WTC11 (cell line): ENCODE measurements at places on chromosomes 1 and 21. TPM values are rescaled to one million over a fixed set of nuclear protein-coding genes. Genes with fewer than 3 reads are reported as not detected.

CHIA gene
- total RNA-seq, result not detected in 3 replicates

VANGL2 gene
- total RNA-seq, result 68.0 to 69.7 TPM (median 68.6 TPM) in 3 replicates

LAMC2 gene
- total RNA-seq, result 6.5 to 7.9 TPM (median 6.5 TPM) in 3 replicates

DNA sequence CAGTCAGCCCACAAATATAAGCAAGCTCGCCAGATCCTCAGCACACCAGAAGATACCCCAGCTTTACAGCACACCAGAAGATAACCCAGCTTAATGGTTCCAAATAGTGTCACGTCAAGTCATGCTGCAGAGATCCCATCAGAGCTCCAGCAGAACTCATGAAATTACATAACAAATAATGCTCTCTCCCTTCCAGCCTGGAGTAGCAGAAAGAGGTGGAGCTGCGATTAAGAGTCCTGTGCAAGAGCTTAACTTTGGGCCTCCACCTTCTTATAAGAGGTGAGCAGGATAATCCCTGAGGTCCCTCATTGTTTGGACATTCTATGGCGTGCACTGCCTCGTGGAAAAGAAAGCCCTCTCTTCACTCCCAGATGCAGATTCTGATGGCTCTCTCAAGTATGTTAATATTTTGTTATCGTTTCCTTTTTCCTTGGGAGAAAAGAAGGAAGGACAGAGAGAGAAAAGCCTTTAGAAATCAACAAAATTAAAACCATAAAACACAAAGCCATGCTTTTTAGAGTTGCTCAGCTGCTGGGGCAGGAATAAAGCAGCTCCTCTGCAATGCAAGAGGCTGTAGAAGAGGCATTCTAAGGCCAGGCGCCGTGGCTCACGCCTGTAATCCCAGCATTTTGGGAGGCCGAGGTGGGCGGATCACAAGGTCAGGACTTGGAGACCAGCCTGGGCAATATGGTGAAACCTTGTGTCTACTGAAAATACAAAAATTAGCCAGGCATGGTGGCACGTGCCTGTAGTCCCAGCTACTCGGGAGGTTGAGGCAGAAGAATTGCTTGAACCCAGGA is 59.1 kb downstream of the GLUL start:
- DNase-seq, result no peak
- H3K27me3 ChIP-seq, result 0 out of 2 replicates have a peak, but pooled peaks cover 2% of the 10 kb centered on the region
- no peak overlapping the region for H3K27ac ChIP-seq
- no peaks in the 10 kb centered on the region for H3K36me3 ChIP-seq
- peaks cover 23% of the 10 kb centered on the region for H3K4me1 ChIP-seq

DNA sequence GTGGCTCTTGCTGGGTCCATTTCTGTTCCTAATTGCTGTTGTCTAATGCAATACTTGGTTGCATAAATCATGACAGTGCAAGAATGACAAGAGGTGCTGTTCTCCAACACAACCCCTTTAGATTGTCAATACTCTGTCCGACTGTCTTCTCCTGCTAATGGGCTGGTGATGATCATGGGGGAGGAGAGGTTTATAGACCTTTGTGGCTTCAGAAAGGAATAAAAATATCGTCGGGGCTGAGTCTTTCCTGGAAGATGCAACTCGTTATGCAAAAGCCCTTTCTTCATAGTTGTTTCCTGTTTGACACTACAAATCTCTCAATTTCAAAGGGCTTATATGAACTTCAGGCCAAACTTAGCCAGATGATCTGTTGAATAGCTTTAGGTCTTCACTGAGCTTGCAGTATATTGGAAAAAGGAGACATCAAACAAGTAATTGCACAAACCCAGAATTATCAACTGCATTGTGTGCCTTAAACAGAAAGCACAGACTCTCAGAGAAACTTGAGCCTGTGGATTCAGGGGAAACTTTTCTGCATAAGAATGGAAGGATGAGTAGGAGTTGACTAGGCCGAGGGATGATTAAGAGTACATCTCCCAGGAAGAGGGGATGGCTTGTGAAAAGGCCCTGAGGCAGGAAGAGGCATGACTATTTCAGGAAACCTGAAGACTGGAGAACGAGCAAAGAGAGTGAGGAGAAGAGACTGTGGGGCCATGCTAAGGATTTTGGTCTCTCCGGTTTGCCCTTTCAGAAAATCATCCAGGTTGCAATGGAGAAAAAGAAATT is 107.6 kb downstream of the TSEN15 start:
- no peaks in the 10 kb centered on the region for H3K36me3 ChIP-seq
- H3K27ac ChIP-seq, result no peak overlapping the region
- no peak overlapping the region for H3K4me3 ChIP-seq
- H3K4me1 ChIP-seq, result peaks cover 17% of the 10 kb centered on the region

DNA sequence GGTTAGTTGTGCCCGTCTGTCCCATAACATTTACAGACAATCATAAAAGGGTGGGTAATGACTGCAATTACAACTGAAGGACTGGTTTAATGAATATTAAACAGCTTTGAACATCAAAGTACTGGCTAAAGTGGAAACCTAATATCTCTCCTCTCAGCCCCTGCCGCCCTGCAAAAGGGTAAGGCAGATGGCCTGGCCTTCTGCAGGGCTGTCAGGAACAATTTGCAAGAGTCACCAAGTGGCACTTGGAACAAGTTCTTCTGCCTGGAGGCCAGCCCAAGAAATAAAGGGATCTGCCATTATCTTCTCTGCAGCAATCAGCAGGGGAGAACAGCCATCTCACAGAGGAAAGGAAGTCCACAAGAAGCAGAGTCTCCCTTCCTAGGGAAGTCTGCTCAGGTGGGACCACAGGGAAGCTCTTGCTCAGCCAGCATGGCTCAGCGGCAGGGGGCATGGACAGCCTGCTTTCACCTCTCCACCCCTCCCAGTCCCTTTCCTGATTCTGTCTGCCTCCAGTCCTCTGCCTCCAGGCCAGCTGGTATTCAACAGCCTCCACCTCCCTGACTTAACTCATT is 96.1 kb downstream of the TRABD2B start:
- no peaks in the 10 kb centered on the region for H3K36me3 ChIP-seq
- H3K27me3 ChIP-seq, result peaks cover 38% of the 10 kb centered on the region
- no peak overlapping the region for H3K27ac ChIP-seq
- no peak for DNase-seq

DNA sequence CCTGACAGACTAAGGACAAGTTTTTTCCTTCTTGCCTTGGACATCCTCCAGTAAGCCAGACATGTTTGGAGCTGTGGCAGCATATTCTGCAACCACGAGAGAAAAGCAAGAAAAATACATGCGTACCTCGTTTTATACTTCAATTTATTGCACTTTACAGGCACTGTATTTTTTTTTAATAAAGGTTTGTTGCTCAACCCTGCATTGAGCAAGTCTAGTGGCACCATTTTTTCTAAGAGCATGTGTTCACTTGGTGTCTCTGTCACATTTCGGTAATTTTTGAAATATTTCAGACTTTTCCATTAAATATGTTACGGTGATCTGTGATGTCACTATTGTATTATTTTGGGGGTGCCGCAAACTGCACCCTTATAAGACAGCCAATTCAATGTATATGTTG is 2.1 kb upstream of the SSX2IP start:
- DNase-seq, result no peak
- no peaks in the 10 kb centered on the region for H3K27me3 ChIP-seq
- peaks cover 4% of the 10 kb centered on the region; the same call in 1 of the 2 replicates for H3K36me3 ChIP-seq
- no peak overlapping the region for H3K27ac ChIP-seq
- H3K4me1 ChIP-seq, result peaks cover 35% of the 10 kb centered on the region

DNA sequence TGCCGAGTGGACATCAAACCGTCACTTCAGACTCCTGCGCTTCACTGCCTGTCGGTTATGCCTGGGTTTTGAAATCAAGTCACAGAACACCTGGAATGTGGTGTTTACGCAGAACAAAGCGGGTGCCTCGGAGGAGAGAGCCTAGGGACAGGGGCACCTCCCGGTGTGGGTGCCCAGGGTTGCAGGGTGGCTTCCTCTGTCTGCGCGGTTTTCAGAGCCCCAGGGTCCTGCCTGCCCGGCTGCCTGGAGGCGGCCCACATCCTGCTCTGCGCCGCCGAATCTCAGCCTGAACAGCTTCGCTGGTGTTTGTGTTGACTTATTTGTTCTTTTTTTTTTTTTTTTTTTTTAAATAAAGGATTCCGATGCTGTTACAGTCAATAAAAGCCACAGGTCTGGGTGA is 113.5 kb upstream of the COL6A1 start:
- DNase-seq, result no peak
- H3K4me1 ChIP-seq, result no peaks in the 10 kb centered on the region
- no peak overlapping the region for H3K27ac ChIP-seq

DNA sequence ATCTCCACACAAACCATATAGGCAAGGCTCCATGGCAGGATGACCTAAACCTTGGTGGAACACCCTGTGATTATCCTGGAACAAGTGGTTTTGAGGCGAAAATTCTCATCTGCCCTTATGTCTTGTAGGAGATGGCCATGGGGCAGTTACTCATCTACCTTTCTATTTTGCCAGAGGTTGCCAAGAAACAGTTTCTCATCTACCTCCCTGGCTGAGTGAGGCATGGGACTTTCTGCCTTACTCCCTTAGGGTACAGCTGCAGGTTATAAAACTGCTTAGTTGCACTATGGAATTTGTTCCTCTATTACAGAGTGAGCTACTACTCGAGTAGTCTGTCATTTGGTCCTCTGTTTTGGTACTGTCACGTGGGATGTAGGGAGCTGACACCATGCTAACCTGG is 31.3 kb upstream of the GUCA2A start:
- peaks cover 19% of the 10 kb centered on the region for H3K36me3 ChIP-seq
- no peaks in the 10 kb centered on the region for H3K27me3 ChIP-seq
- H3K4me1 ChIP-seq, result no peaks in the 10 kb centered on the region
- no peak overlapping the region for H3K27ac ChIP-seq
- H3K4me3 ChIP-seq, result no peak overlapping the region

GRCh38 chr1:38418195-38419030 is 371.8 kb upstream of the POU3F1 start:
- peaks cover 6% of the 10 kb centered on the region; the same call in 1 of the 2 replicates for H3K27me3 ChIP-seq
- no peak for DNase-seq
- H3K4me3 ChIP-seq, result no peak overlapping the region
- H3K27ac ChIP-seq, result no peak overlapping the region
- H3K4me1 ChIP-seq, result peaks cover 19% of the 10 kb centered on the region

DNA sequence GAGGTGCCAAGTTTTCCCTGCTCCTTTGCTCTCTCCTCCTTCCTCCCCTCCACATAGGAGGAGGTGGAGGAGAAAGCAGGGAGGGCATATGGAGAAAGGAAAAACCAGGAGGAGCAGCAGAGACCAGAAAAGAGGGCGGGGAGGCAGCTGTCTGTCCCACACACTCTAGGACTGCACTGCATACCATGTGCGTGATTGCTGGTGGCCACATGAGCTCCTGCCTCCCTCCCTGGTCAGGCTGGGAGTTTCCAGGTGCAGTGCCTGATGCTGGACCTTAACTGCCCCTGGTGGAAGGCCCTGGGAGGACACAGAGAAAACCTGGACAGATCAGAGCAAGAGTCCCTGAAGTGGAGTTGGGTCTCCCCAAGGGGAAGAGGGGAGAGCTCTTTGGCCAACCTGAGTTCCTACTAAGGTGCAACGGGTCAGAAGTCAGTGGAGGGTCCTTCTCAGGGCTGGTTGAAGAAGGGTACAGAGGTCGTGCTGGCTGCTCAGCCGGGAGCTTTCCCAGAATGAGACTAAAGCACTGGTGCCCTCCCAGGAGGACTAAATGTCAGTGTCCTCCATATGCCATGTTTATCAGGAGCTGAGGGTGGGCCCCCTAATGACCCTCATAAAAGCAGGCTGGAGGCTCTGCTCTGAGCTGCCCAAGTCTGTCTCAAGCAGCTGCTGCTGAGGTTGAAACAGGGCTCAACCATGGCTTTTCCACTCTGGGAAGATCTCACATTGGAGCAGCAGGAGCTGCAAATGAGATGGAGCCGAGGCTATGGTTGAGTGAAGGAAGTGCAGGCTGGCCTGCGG is 3.5 kb upstream of the LGR6 start:
- peaks cover 21% of the 10 kb centered on the region for H3K27me3 ChIP-seq
- H3K4me3 ChIP-seq, result no peak overlapping the region
- H3K27ac ChIP-seq, result no peak overlapping the region
- H3K4me1 ChIP-seq, result peaks cover 4% of the 10 kb centered on the region
- DNase-seq, result peak; percentile 42

DNA sequence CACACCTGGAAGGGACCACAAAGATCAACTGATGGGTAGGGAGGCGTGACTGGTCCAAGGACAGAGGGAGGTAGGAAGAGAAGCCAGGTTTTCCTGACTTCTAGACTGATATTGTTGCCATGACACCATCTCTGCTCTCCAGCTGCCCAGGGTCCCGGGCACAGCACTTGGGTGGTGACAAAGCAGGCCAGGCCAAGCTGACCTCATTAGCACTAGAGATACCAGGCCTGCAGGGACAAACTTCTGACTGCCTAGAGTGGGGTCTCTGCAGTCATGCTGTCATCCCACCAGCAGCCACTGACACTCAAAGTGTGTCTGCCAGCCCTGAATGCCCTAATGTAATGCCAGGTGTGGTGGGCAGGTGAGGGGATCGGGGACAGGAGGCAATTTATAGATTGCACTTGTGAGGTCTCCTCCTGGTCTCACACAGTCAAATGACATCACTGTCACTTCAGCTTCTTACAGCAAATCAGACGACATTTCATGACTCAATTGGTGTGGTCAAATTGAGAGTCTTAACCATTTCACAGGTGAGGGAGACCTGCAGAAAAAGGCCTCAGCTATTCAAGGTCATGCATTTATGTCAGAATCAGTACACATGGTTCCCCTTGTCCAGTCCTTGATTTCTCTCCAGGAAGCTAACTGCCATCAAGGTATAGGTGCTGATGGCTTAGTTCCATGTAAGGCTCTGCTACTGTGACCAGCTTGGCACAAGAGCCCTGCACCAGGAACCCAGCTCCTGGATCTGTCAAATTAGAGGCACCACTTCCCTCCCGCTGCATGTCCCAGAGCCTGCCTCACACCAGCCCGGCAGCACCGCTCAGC is 2.7 kb downstream of the SLC9A1 start:
- 0 out of 2 replicates have a peak overlapping the region, but pooled peaks have one; percentile 3 for H3K27ac ChIP-seq
- H3K4me1 ChIP-seq, result peaks cover 31% of the 10 kb centered on the region
- peak overlapping the region; percentile 92; the same call in 1 of the 2 replicates for H3K4me3 ChIP-seq
- no peak for DNase-seq
- H3K36me3 ChIP-seq, result no peaks in the 10 kb centered on the region

DNA sequence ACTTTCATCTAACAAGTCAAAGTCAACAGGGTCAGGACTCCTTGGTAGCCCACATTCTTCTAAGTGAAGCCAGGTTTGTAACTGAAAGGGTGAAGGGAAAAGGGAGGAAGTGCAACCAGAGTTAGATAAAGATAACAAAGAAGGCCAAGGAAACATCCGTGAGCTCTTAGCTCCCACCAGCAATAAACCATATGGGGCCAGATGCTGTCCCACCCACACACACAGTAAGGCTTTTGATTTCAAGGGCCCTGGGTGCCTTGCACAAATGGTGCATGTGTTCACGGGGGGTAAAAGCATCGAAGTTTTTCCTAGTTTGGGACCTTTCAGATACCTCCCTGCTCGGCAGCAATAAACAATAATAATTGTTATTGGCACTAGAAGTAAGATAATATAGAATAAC is 5.1 kb upstream of the TIAM1 start:
- no peak for DNase-seq
- H3K27ac ChIP-seq, result no peak overlapping the region
- no peak overlapping the region for H3K4me3 ChIP-seq
- no peaks in the 10 kb centered on the region for H3K36me3 ChIP-seq

DNA sequence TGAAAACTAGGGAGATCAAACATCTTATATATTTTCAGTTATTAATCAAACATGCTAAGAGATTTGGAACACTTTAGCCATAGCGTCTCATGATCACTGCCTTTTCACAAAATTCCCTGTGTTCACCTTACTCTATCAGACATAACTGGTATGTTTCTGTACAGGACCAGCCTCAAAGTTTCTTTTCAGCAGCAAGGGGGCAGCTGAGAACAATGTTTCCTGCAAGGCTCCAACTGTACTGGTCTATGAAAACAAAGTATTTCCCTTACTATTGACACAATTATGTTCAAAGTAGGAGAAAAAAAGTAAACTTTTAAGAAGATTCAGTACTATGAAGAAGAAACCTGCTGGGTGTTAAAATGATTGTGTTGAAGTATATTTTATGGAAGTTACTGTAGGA is 98.5 kb downstream of the ATF6 start:
- no peak overlapping the region for H3K4me3 ChIP-seq
- DNase-seq, result no peak
- H3K36me3 ChIP-seq, result no peaks in the 10 kb centered on the region
- no peaks in the 10 kb centered on the region for H3K4me1 ChIP-seq
